ENCODE measurements at places on chromosomes 1 and 21.

DNA sequence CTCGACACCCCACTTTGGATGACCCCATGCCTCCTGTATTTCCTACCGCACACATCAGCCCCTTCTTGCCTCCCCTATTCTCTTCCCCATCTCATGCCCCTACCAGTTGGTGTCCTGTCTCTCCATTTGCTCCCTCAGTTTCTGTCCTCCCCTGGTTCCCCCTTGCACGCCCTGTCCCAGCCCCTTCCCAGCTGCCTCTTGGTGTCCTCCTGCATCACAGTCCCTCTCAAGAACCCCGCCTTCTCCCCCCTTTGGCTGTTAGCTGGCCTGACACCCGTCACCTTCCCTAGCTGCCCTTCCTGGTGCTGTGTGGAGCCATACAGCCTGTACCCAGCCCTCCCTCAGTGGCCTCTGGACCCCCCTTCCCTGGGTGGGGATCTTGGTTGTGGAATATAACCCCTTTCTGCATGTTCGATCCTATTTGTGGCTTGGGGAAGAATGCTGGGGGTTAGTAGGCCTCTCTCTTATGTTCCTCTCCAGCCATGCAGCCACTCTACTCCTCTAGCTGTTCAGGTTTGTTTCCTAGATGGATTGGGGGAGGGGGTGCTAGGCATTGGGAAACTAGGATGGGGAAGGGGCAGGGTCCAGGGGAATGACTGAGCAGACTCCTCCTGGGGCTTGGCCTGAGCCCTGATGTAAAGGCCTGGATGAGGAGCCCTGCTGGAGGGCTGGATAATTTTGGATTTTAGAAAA, 41.4 kb upstream of the NFASC start:
- no peak for DNase-seq

DNA sequence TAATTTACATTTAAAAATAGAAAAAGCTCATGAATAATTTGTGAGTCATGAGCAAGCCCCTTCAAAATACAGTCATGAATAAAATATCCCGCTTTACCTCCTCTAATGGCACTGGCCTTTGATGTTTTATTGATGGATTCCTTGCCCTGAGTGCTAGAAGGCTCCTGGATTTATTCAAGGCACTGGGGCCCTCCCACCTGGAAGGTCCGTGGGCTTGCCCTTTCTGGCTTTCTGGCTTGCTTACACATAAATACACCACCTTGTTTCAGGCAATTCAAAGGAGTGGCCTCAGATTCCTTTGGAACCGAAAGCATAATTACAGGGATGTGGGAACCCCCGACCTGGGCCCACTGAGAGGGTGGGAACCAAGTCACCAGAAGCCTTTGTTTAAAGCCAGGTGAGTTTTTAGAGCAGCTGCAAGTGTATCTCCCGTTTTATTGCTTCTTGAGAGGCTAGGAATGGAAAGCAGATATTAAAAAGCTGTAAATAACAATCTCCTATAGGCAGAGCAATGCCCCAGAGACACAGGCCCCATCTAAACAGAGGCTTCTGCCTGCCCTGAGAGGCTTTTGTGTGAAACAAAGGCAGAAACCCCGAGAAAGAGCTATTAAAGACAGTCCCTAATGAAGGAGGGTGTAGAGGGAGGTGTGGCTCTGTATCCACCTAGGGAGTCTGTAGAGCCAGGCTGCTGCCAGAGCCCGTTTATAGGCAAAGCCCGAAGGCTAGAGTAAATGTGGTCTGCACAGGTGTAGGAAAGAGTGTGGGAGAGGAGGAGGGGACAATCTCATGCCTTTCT, 126.4 kb downstream of the FAM78B start:
- DNase-seq = no peak

GRCh38 chr21:38646213-38646837, 148.0 kb upstream of the ERG start:
- DNase-seq = no peak

GRCh38 chr1:67584938-67585337, 100.1 kb upstream of the GADD45A start:
- no peak for DNase-seq

GRCh38 chr1:89831462-89832120, 10.8 kb downstream of the LRRC8D start:
- DNase-seq = no peak

- no peak for DNase-seq
Measured at GRCh38 chr1:40980068-40980452, 564 bp downstream of the CTPS1 start.

- DNase-seq = peak; percentile 22
Measured at GRCh38 chr1:235417086-235417697, 50.0 kb downstream of the TBCE start.

GRCh38 chr1:43067977-43068751, 103.9 kb downstream of the EBNA1BP2 start:
- no peak for DNase-seq

- DNase-seq = no peak
Measured at GRCh38 chr1:201487742-201488141, 18.8 kb upstream of the PHLDA3 start.

GRCh38 chr1:7232441-7233236, 447.4 kb downstream of the CAMTA1 start:
- DNase-seq = no peak

GRCh38 chr1:206590025-206590758, 22.1 kb downstream of the EIF2D start:
- no peak for DNase-seq

GRCh38 chr1:234938924-234939323, 189.7 kb downstream of the TOMM20 start:
- no peak for DNase-seq
